DMS 273 treated with DMSO at 0.1 percent for 48 hours (cell line): ENCODE measurements at places on chromosomes 1 and 21.

DNA sequence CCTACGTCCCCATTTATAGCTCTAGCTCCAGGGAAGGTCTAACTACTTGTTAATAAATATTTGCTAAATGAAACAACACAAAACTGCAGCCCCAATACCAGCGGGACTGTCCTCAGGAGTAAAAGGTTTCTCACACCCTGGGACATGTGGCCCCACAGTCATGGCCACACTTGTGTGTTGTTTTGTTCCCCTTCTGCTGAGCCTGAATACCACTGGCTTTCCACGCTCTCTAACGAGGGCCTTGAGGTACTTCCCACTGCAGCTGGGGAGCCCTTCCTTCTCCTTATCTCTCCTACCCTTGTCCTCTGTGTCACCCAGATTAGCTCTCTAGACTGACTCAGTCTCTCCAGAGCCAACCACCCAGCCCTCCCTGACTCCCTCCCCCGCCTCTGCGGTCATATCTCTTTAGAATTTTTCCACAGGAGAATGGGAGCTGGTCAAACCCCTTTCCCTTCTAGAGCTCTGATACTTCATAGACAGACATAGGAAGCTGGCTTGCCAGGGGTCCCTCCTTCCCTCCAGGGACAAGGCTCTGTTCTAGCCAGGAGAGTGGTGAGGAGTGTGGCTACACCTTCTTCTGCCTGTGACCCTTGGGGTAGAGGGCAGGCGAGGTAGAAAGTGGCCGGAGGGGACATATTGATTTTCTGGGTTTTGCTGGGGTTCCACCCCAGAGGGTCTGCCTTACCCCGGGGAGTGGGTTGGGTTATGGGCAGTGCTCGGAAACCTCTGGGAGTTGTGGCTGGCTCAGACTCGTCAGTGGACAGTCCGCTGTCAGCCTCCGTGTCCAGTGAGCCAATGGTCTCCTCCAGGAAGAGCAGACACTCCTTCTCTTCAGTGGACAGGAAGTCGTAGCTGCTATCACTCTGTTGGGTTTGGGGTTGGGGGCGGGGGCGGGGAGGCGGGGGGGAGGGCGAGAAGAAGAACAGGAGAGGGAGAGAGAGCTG, 8.1 kb downstream of the C1orf116 start:
- DNase-seq: no peak

DNA sequence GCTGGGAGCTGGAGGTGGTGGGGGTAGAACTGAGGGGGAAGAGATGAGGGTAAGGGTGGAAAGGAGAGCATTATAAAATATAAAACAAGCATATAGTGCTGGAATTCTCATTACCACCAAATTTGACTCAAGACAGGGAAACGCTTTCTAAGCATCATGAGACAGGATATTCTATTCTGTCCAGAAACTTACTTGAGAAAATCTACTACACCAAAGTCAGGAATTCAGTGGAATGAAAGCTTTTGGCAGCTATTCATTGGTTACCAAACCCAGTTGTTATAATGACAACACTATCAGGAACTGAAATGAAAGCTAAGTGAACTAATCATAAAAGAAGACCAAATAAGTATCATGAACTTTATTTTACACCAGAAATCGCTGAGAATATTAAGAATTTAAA, 14.5 kb downstream of the AIDA start:
- no peak for DNase-seq

- DNase-seq: no peak
These were observed 27.8 kb downstream of the NTPCR start for GRCh38 chr1:232978091-232978634.

- DNase-seq: no peak
These were observed 77.9 kb downstream of the PLPP3 start for GRCh38 chr1:56501426-56501825.

DNA sequence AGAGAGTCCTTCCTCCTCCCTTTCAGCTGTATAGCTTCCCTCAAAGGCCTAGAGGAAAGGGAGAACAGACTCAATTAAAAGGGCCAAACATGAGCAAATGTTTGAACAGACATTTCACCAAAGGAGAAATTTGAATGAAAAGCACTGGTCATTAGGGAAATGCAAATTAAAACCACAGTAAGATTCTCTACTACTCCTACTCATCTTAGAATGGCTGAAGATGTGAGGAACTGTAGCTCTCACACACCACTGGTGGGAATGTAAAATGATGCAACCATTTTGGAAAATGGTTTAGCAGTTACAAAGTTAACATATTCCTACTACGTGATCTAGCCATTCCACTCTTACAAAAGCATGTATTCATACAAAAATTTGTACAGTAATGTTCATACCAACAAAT, 253.0 kb upstream of the HOOK1 start:
- no peak for DNase-seq

DNA sequence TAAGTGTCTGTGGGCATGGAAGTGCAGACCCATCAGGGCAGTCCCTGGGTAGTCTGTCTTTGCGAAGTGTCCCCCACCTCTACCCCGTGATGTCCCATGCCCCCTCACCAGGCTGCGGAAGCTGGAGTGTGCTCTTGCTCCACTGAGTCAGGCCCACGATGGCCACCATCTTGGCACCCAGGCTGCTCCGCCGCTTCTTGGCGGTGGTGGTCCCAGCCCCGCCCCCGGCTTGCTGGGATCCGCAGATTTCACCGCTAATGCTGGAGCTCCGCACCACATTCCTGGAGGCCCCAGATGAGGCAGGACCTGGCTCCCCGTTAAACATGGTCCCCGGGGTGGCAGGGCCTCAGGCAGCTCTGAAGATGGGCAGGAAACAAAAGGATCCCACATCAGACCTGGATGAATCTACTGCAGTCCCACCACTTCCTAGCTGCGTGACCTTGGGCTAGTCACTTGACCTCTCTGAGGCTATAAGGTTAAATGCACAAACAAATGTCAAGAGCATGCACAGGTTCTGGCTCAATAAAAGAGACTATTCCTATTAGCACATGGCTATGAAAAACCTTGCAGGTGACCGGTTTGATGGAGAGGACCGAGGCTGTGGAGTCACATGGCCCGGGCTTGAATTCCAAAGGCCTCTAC, 23.8 kb downstream of the RIMS3 start:
- DNase-seq: no peak

GRCh38 chr21:17925899-17926298, 106.7 kb upstream of the C21orf91 start:
- no peak for DNase-seq

GRCh38 chr1:66262208-66262963, 271.6 kb upstream of the SGIP1 start:
- no peak for DNase-seq

- no peak for DNase-seq
These were observed 57.2 kb downstream of the EDN2 start for GRCh38 chr1:41427122-41427913.

GRCh38 chr1:227323967-227324268, 5.6 kb upstream of the CDC42BPA start:
- no peak for DNase-seq

DNA sequence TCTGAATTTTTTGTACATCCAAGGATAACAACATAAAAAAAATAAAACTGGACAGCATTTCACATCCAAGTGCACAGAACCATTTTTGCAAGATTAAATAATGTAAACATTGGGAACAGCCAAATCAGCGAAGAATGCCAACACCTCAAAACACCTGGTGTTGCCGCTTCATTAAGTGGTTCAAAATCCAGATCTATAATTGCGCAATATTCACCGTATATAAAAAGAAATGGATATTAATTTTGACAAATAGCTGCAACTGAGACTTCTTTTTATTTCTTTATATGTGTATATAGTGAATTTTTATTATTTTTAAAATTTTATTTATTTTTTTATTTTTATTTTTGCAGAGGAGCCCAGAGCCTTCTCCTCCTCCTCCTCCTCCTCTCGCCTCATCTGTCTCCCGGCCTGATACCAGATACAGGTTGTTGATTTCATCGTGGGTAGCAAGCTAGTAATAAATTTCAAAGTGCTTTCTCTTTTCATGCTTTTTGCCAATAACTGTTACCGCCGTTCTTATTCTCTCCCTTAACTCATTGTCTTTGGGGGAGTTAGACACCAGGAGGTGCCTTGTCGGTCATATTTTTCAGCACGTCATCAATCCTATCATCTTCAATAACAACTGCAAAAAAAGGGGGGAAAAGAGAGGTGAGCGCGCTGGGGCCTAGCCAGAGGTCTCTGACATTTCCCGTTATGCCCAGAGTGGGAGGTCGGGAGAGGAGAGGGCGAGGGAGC, 2.7 kb downstream of the CAMK2N1 start:
- no peak for DNase-seq

GRCh38 chr1:165717918-165718515, 19.7 kb upstream of the ALDH9A1 start:
- DNase-seq: peak; percentile 23

DNA sequence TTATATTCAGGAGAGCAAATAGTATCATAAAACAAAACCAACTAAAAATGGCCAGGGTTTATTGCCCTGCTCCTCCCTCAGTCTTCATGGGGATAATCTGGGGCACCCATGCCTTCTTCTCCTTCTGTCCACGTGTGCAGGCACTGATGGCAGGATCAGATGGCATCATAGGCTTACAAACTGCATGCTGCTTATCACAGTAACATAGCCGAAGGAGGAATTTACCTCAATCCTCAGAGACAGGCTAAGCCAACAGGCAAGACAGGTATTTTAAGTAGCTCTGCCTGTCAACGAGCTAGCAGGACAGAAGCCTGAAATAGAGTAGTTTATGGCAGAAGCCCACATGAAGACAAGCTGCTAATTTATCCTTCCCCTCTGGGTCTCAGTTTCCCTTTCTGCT, 9.4 kb downstream of the LAMB3 start:
- no peak for DNase-seq

DNA sequence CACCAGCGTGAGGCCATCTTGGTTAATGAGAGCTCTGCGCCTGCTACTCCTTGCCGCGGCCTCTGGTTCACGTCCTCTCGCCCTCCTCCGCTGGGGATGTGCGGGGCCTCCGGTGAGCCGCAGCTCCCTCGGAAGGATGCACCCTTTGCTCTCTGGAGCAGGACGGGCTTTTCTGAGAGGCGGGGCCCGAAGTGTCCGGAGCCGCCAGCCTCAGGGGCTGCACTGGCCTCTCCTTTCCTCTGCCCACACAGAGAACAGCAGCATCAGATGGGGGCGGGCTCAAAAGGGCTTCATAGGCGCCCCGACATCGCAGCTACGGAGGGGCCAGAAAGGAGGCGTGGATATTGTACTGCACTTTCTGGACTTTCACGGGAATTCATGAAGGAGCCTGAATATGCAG, 284.7 kb downstream of the CAMTA1 start:
- no peak for DNase-seq

- no peak for DNase-seq
These were observed 11.4 kb downstream of the PRKACB start for GRCh38 chr1:84155517-84155916.

GRCh38 chr1:33667386-33668282, 195.2 kb downstream of the ZSCAN20 start:
- no peak for DNase-seq

DNA sequence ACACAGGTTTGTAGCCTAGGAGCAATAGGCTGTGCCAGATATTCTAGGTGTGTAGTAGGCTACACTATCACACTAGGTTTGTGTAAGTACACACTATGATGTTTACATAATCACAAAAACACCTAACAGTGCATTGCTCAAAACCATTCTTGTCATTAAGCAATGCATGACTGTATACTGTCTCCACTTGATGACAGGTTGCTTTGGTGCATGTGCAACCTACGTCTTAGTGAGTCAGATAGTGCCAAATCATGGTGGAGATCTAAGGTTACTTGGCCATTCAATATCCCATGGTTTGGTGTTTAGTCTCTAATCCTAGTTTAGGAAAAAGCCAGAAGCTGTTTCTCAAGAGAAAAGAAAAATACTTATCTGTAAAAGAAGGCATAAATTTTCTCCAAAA, 181.1 kb downstream of the KCNK2 start:
- DNase-seq: no peak

DNA sequence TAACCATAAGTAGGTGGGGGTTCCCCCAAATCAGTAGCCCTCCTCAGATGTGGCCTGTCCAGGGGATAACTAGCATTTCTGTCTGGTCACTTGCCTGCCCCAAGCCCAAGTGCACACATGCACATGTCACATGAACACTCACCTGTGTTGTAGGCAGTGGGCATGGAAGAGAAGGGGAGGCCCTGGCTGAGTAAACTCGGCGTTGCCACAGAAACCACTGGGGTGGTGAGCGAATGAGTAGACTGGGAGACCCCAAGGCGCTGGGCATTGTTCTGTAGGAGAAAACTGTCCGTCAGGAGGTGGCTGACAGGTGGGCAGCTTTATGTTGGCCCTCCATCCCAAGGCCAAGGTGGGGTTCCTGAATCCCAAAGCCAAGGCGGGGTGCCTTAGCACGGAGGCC, 25.6 kb downstream of the MEF2D start:
- DNase-seq: no peak

DNA sequence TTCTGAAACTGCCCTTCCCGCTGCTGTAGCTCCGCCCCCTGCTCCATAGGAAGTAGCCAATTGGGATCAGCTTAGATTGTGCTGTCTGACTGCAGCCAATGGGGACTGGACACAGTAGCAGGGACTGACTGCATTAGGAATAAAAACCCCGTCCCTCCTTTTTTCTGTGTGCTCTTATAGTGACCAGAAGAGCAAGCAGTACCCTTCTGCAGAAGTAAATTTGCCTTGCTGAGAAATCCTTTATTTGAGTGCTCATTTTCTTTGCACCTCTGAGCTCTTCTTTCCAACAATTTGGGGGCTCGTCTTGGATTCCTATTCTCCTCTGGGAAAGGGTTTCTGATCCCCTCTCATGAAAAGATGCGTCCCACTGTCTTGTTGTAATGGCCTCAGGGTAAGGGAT, 16.2 kb downstream of the OR2L13 start:
- no peak for DNase-seq

GRCh38 chr1:13682444-13682843, 17.5 kb upstream of the PRDM2 start:
- DNase-seq: no peak

GRCh38 chr1:58456470-58456869, 90.1 kb downstream of the OMA1 start:
- DNase-seq: no peak

DNA sequence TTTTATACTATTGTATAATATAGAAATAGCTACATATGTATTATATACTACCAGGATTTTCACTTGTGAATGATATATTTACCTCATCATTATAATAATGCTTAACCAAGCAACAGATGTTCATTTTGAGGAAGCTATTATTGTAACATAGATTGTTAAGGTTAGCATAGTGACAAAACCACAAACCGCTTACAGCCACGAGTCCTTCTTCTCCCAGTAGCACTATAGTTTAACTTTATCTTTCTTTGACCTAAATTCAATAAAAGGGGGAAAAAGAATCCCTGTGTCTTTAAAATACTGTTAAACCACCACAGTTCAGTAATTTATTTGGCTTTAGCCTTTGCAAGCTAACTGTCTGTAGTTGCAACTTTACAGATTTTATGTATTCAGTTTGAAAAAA, 1039.4 kb upstream of the B3GALT2 start:
- DNase-seq: no peak

- DNase-seq: no peak
These were observed 420 bp upstream of the DCDC2B start for GRCh38 chr1:32208469-32208868.

GRCh38 chr1:6646499-6647148, 22.0 kb downstream of the THAP3 start:
- peak; percentile 38 for DNase-seq

DNA sequence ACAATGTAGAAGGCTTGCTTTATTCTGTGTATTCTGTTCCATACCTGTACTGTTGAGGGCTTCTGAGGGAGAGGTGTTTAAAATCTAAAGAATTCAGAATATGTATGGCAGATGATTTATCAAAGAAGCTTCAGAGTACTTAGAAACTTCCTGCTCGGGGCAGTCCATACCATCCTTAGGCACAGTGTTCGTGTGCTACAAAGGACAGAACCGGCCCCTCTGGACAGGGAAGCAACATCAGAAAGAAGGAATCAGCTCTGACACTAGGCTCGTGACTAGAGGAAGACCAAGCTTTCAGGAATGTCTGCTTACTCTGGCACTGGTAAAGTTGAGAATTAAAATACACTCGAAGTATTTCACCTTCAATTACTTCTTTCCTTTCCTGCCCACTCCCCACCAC, 14.1 kb downstream of the SELP start:
- no peak for DNase-seq
